ENCODE measurements at places on chromosomes 1 and 21. TPM values are rescaled to one million over a fixed set of nuclear protein-coding genes. Genes with fewer than 3 reads are reported as not detected.

CHRM3 gene
- 0.20 TPM for total RNA-seq

GBP4 gene
- total RNA-seq: 2.4 TPM

PEAR1 gene
- total RNA-seq: 16.3 TPM

ALX3 gene
- not detected for total RNA-seq

SLC16A4 gene
- total RNA-seq: 0.20 TPM

NTRK1 gene
- not detected for total RNA-seq

ACADM gene
- 34.7 TPM for total RNA-seq

CLDN17 gene
- total RNA-seq: not detected

VANGL1 gene
- 12.2 TPM for total RNA-seq

PGLYRP3 gene
- total RNA-seq: not detected

TMEM61 gene
- total RNA-seq: not detected

MTARC2 gene
- total RNA-seq: 8.5 TPM

KCNE2 gene
- total RNA-seq: not detected

GFI1 gene
- total RNA-seq: not detected

AMPD1 gene
- not detected for total RNA-seq

GPR153 gene
- 1.7 TPM for total RNA-seq

CLEC20A gene
- total RNA-seq: not detected

HOOK1 gene
- total RNA-seq: not detected

EDARADD gene
- total RNA-seq: under 0.01 TPM

SPRR2B gene
- total RNA-seq: not detected

PTPN7 gene
- total RNA-seq: not detected

TMPRSS15 gene
- total RNA-seq: not detected

SPRR1A gene
- total RNA-seq: not detected

TAF1A gene
- total RNA-seq: 2.4 TPM

TNNI3K gene
- 0.22 TPM for total RNA-seq

GPR3 gene
- total RNA-seq: under 0.01 TPM

TARS2 gene
- total RNA-seq: 8.7 TPM

KMO gene
- not detected for total RNA-seq
